HCT116 (cell line): ENCODE measurements at places on chromosomes 16 and 17.

GRCh38 chr17:81542431-81543338 lies 9.5 kb downstream of the FAAP100 start:
- H3K4me1 ChIP-seq = peaks cover 2% of the 10 kb centered on the region; the same call in 1 of the 2 replicates
- H3K36me3 ChIP-seq = peaks cover 18% of the 10 kb centered on the region
- peak overlapping the region; percentile 16; the same call in 1 of the 2 replicates for H3K27ac ChIP-seq
- no peak overlapping the region for H3K4me3 ChIP-seq

DNA sequence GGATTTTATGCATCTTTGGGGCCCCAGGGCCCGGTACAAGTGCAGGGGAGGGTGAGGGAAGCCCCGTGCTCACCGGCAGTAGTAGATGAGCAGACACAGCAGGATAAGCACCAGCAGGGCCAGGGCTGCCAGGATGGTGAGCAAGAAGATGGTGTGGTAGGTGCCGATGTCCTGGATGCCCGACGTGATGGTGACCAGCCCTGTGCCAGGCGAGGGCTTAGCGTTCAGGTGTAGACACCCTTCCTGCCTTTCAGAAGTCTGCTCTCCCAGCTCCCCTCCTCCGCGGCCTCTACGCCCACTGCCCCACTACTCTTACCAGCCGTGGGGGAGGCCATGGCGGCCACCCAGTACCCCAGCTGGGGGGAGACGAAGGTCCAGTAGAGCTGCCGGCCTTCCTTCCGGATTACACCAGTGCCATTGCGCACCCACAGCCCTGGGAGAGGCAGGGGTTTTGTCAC lies 8.0 kb downstream of the FAM171A2 start:
- H3K36me3 ChIP-seq = peaks cover 4% of the 10 kb centered on the region; the same call in 1 of the 2 replicates
- no peaks in the 10 kb centered on the region for H3K27me3 ChIP-seq
- H3K4me3 ChIP-seq = no peak overlapping the region
- DNase-seq = no peak
- H3K27ac ChIP-seq = no peak overlapping the region
- H3K4me1 ChIP-seq = no peaks in the 10 kb centered on the region

GRCh38 chr17:9022573-9023391 lies 1.5 kb downstream of the NTN1 start:
- H3K27me3 ChIP-seq = 0 out of 2 replicates have a peak, but pooled peaks cover 3% of the 10 kb centered on the region
- no peaks in the 10 kb centered on the region for H3K36me3 ChIP-seq
- peaks cover 4% of the 10 kb centered on the region; the same call in 1 of the 2 replicates for H3K4me1 ChIP-seq
- no peak overlapping the region for H3K27ac ChIP-seq

DNA sequence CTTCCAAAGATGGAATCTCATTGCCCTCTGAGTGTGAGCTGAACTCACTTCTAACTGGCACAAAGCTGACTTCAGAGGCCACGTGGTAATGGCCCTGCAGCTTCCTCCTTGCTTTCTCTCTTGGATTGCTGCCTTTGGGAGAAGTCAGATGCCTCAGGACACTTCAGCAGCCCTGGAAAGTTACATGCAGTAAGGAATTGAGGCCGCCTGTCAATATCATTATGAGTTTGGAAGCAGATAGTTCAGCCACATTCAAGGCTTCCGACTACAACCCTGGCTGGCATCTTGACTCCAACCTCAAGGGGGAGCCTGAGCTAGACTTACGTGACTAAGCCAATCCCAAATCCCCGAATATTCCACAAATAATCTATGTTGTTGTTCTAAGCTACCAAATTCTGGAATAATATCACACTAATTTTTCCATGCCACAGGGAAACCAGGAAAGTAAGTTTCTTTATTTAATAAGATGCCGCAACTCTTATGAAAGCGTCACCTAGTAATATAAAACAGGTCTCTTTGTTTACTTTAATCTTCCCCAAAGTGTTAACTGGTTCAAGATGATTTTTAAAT lies 13.6 kb downstream of the CEP20 start:
- H3K27me3 ChIP-seq = no peaks in the 10 kb centered on the region
- H3K36me3 ChIP-seq = peaks cover 8% of the 10 kb centered on the region
- H3K4me3 ChIP-seq = no peak overlapping the region
- H3K4me1 ChIP-seq = peaks cover 5% of the 10 kb centered on the region

DNA sequence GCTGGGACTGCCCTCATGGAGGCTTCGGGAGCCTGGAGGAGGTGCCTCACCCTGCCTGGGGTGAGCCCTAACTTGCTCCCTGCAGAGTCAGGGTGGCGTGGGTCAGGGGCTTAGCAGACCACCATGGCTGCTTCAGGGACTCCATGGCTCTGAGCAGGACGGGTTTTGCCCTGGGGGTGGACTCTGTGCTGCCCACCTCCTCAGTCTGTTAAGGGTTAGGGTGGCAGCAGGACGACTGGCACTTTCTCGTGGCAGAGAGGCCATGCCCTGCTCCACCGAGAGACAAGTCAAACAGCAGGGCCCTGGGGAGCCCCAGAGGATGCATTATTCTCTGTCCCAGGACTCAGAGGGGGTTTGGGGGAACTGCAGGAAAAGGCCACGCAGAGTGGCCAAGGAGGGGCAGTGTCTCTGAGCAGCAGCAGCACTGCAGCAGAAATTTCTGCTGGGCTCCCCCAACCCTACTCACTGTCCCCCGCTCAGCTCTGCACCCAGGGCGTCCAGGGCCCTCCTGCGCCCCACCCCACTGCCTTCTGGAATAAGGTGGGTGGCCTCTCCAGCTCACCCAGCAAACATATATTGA lies 1.8 kb upstream of the PRSS22 start:
- no peak for DNase-seq
- H3K4me1 ChIP-seq = peaks cover 52% of the 10 kb centered on the region

DNA sequence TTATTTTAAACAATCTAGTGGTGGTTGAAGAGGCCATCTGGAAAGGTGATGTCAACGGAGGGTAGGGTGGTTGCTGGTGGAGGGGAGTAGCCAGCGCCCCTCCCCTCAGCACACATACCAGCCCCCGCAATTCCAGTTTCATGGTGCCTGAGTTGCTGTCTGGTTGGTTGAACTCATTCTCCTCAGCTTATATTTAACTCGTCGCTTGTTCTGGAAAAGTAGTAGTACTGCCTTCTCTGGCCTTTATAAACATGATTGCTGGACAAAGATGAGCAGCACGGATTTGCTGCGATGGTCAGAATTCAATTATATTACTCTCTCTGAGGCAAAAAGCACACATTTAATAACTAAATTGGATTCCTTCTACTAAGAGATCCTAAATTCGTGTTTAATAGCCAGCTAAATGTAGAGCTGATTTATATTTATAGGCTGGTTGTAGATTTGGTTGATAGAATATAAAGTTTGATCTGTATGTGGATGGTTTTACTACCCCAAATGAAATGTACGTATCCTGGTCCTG lies 238.0 kb upstream of the TBX2 start:
- no peaks in the 10 kb centered on the region for H3K4me1 ChIP-seq
- no peaks in the 10 kb centered on the region for H3K36me3 ChIP-seq
- no peak overlapping the region for H3K27ac ChIP-seq
- H3K27me3 ChIP-seq = no peaks in the 10 kb centered on the region

GRCh38 chr17:77864234-77865111 lies 94.0 kb upstream of the TNRC6C start:
- no peak overlapping the region for H3K4me3 ChIP-seq
- H3K36me3 ChIP-seq = no peaks in the 10 kb centered on the region

DNA sequence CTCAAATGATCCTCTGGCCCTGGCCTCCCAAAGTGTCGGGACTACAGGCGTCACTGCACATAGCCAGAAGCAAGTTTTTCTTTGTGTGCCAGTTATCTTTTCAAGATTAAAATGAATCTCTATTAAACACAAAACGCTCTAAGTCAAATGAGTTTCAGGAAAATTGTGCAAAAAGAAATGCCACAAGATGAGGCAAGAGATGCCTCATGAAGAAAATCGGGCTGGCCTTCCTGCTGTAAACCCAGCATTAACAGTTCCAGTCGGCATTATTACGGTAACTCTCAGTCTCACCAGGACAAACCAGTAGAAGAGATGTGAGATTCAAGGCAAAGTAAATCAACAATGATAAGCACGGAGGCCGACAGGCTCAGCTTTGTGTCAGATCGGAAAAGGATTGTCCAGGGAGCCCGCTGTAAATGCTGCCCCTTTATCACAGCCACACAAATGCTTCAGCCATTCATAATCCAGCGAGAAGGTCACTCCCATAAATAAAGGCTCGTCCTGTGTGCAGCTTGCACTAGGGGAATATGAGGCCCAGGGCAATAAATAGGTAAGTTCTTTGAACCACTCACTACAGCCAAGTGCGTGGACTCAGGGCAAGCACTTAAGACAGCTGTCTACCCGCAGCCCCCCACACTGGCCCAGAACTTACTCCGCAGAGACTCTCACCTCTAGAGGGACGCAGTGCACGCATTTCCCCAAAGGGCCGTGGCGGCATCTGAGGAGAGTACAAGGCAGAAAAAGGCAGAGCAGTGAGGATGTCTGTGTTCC lies 27.2 kb downstream of the NPLOC4 start:
- H3K4me3 ChIP-seq = no peak overlapping the region
- no peaks in the 10 kb centered on the region for H3K27me3 ChIP-seq
- peaks cover 45% of the 10 kb centered on the region for H3K36me3 ChIP-seq
- no peak overlapping the region for H3K27ac ChIP-seq

- no peak overlapping the region for H3K4me3 ChIP-seq
- no peak overlapping the region for H3K27ac ChIP-seq
- DNase-seq = no peak
Observed at GRCh38 chr16:87028481-87029320, 288.5 kb downstream of the C16orf95 start.

DNA sequence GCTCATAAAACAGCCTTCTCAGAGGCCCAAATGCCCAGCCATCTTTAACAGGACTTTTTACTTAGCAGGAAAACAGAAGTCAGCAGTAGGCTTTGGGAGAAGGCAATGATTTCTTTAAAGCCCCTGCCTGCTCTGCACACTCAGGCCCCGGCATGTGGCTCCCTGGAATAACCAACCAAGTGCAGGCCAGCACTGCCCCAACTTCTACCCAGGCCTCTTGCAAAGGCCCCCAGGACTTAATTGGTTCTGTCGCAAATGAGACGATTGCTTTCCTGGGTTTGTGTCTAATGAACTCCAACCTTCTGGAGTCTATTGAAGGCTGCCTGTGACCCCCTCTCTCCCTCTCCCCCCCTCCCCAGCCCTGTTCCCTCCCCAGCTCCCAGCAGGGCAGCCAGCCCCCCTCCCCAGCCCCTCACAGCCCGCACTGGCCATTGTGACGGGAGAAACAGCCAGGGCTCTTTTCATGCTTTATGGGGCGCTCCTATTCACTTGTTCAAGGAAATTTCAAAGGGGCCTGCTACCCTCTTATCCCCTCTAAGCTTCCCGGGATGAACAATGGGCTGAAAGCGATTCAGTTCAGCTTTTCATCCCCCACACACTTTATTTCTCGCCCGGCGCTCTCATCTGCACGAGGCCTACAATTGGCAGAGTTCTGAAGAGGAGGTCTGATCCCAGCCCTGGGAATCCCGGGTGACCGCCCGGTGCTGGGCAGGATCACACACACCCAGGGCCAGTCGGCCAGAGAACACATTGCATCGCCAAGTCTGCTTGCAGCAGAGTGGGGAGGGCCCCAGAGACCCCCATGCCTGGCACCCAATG lies 15.5 kb downstream of the AXIN2 start:
- H3K27ac ChIP-seq = no peak overlapping the region
- H3K27me3 ChIP-seq = no peaks in the 10 kb centered on the region
- no peak for DNase-seq
- no peak overlapping the region for H3K4me3 ChIP-seq
- H3K4me1 ChIP-seq = peaks cover 29% of the 10 kb centered on the region
- peaks cover 38% of the 10 kb centered on the region for H3K36me3 ChIP-seq

DNA sequence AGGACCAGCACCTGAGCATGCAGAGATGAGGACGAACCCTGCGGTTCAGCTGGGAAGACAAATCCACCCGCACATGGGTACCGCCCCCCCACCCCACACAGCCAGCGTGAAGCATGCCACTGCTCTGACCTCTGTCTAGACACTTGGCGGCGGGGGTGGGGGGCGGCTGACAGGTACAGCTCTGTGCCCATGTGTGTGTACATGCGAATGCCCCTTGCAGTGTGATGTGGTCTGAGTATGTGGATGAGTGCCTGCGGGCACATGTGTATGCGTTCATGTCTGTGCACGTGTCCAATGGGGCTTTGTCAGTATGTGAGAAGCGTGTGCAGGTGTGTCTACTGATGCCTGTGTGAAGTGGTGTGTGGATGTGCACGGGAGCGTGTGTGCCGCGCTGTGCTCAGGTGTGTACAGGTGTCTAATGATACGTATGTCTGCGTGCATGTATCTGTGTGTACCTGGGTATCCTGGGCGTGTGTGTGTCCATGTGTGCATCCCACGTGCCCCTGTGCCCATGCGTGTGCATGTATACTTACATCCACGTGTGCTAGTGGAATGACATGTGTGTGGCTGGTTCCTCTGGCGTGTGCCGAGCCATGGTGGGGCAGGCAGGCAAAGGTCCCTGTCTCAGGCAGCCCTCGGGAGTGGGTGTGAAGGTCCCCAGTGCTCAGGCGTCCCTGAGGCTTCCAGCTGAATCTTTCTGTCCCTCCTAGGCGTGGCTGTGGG lies 636 bp upstream of the RAP1GAP2 start:
- H3K4me3 ChIP-seq = no peak overlapping the region
- H3K27ac ChIP-seq = no peak overlapping the region
- no peaks in the 10 kb centered on the region for H3K36me3 ChIP-seq
- H3K27me3 ChIP-seq = no peaks in the 10 kb centered on the region

- no peaks in the 10 kb centered on the region for H3K36me3 ChIP-seq
- peak; percentile 32 for DNase-seq
- peaks cover 11% of the 10 kb centered on the region for H3K4me1 ChIP-seq
- no peak overlapping the region for H3K4me3 ChIP-seq
Observed at GRCh38 chr17:68057531-68057952, 22.0 kb downstream of the KPNA2 start.

DNA sequence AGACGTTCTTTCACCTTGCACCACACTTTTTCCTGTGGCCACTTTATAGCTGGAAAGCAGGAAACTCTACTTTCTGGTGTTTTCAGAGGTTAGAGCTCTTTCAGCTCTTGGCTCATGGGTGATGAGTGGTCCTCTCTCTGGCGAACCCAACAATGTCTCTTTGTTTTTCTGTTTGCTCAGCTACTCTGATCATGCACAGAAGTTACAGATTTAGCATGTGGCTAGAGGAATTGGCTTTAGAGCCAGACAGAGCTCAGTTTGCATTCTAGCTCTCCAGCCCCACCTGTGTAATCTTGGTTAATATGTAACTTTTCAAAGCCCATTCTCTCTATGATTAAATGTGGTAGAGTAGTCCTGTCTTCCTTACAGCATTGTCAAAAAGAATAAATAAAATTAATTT lies 225.2 kb downstream of the HAPSTR1 start:
- no peak overlapping the region for H3K4me3 ChIP-seq
- H3K27me3 ChIP-seq = peaks cover 2% of the 10 kb centered on the region; the same call in 1 of the 2 replicates
- H3K27ac ChIP-seq = no peak overlapping the region
- H3K36me3 ChIP-seq = no peaks in the 10 kb centered on the region
- DNase-seq = no peak
- H3K4me1 ChIP-seq = no peaks in the 10 kb centered on the region

- peak within 1 kb of the TSS; percentile 58; the same call in 1 of the 2 replicates for H3K27ac ChIP-seq
- peaks cover 34% of the 10 kb centered on the region for H3K4me1 ChIP-seq
- no peaks in the 10 kb centered on the region for H3K27me3 ChIP-seq
- H3K36me3 ChIP-seq = no peaks in the 10 kb centered on the region
- DNase-seq = no peak
- peak within 1 kb of the TSS; percentile 26 for H3K4me3 ChIP-seq
Observed at GRCh38 chr16:67164599-67165061, at the start of gene HSF4. Gene HSF4 (plus strand): TSS chr16:67164745. CDS start chr16:67164812, 67 bp downstream.

- DNase-seq = no peak
- no peaks in the 10 kb centered on the region for H3K36me3 ChIP-seq
- peaks cover 10% of the 10 kb centered on the region for H3K4me1 ChIP-seq
- H3K27me3 ChIP-seq = no peaks in the 10 kb centered on the region
- no peak overlapping the region for H3K4me3 ChIP-seq
Observed at GRCh38 chr16:87671715-87672270, 69.5 kb downstream of the JPH3 start.
